ENCODE measurements at places on chromosomes 1 and 21.

GRCh38 chr1:84365225-84366221 is 32.8 kb upstream of the DNASE2B start:
- DNase-seq = no peak

GRCh38 chr1:7536891-7537591 is 234.1 kb upstream of the VAMP3 start:
- DNase-seq = no peak

- no peak for DNase-seq
Measured at GRCh38 chr1:31371121-31371959, 1.5 kb downstream of the FABP3 start.

DNA sequence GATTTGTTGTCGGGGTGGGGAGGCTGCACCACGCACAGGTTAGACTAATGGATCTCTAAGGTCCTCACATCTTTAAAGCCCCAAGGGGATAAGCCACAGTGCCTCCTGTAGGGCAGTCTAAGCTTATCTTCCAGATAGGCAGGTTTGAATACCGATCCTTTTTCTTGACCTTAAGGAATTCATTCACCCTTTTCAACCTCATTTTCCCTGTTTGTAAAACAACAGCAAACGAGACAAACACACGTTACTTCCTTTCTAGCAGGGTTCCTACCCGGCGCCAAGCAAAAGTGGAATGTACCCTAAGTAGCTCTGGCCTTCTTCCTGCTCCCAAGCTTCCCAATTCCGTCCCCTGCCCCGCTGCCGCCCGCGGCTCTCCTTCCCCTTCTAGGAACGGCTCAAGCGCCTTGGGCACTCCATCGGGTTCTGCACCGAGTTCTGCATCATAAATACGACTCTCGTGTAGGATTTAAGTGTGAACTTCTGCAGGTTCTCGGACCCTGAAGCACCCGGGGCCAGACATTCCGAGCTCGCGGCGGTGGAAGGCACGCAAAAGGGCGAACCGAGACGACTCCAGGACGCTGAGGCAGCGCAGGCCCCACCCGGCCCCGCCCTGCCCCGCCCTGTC is 548 bp upstream of the CDC20 start:
- no peak for DNase-seq

DNA sequence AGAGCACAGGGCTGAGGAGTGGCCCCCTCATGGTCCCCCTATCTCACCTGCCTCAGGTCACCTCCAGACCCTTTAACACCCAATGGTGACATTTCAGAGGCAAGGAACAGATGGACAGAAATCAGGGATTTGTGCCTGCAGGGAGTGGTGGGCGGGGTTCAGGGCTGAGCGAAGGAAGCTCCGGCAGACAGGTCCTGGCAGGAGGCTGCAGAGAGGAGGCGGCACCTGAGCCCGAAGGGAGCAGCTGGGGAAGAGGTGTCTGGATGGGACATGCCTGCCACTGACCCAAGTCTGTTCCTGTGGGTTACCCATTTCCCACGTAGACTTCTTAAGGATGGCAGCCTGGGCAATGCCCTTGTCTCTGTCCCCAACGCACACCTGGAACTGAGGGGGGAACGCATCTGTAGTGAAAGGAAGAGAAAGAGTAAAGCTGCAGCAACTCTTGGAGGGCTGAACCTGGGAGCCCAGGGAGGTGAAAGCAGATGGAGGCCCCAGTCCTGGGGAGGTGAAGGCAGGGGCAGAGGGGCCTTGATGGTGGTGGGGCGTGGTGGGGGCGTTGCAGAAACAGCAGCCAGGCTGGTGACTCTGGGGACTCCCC is 61.6 kb upstream of the ADARB1 start:
- peak; percentile 5 for DNase-seq

- DNase-seq = no peak
Measured at GRCh38 chr1:201503397-201504176, 3.3 kb downstream of the CSRP1 start.

Measured in T-helper 1 cell (primary cell).